Aortic smooth muscle cell (primary cell): ENCODE measurements at places on chromosomes 4 and X. TPM values are rescaled to one million over a fixed set of nuclear protein-coding genes. Genes with fewer than 3 reads are reported as not detected.

ZMAT1 gene
- 1.3 and 1.7 TPM in 2 replicates for total RNA-seq

SPIN2A gene
- 0.53 and 0.56 TPM in 2 replicates for total RNA-seq

CFAP97 gene
- total RNA-seq = 42.5 TPM in 2 replicates

PDCL2 gene
- total RNA-seq = not detected in 2 replicates

DSPP gene
- not detected in 2 replicates for total RNA-seq

TLR1 gene
- 2.6 and 4.9 TPM in 2 replicates for total RNA-seq

TLR10 gene
- not detected in 2 replicates for total RNA-seq

GIMD1 gene
- total RNA-seq = not detected in 2 replicates

CLDN34 gene
- total RNA-seq = not detected in 2 replicates
